ENCODE measurements at places on chromosomes 5 and 9. TPM values are rescaled to one million over a fixed set of nuclear protein-coding genes. Genes with fewer than 3 reads are reported as not detected.

CA9 gene
- total RNA-seq: 0.56 TPM

PHF24 gene
- total RNA-seq: not detected

FOXD4 gene
- not detected for total RNA-seq

DNA sequence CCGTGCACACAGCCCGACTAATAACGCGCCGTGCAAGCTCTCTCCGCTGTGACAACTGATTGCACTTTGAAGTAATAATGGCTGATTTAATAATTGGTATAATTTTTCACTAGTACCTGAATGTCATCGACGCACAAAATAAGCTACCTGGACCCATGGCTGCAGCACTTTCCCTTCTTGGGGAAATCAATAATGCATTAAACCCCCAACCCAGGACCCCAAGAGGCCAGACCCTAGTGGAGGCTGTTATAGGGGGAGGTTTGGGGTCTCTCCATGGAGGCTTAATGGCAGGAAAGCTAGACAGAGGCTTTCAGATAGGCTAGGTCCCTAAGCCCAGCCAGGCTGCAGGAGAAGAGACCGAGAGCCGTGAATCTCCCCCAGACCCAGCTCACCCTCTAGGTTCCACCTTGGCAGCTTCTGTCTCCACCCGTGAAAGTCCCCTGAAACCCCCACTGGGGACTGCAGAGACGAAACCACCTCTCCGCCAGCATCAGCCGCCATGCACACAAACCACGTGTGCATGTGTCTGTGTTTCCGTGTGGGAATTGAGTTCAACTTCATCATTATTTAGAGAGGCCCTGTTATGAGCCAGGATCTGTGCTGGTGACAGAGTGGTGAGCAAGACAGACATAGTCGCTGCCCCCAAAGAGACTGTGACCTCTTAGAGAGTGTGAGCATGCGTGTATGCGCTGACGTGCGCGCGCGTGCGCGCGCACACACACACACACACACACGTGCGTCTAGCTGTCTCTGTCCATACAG, 168.6 kb upstream of the MVB12B start:
- no peak for DNase-seq

GRCh38 chr5:173989432-173990082, 587 bp downstream of the C5orf47 start:
- DNase-seq: no peak

DNA sequence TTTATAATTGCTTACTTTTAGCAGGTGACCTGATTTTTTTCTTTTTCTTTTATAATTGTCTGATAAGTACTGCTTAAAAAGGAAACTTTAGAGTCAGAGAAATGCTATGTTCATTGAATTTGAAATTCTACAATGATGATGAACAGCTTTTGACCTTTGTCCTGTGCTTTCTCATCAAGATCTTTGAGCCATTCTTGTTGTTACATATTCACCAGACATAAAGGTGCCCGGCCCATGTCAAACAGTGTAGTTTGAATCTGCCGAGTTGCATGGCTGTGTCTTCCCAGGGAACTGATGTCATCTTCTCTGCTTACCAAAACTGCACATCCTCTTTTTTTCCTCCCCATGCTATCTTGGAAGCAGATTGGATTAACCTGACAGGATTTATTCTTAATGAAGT, 163.6 kb downstream of the LRRC70 start:
- no peak for DNase-seq

- DNase-seq: no peak
Observed at GRCh38 chr9:126388964-126389708, 62.5 kb downstream of the MVB12B start.

TAS2R1 gene
- not detected for total RNA-seq

SHISAL2B gene
- not detected for total RNA-seq

- DNase-seq: no peak
Observed at GRCh38 chr5:154206311-154206710, 15.8 kb downstream of the GALNT10 start.

DNA sequence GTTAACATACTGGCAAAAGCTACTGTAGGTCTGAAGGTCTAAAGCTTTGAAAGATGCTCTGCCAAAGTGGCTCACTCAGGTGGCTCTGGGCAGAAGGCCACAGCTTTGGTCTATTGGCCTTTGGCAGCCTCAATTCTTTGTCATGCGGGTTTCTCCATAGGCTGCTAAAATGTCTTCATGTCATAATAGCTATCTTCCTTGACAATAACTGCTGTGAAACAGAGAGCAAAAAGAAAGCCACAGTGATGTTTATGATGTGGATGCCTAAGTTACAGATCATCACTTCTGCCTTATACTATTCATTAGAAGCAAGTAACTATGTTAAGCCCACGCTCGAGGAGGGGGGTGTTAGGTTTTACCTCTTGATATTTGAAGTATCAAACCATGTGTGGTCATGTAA, 906.1 kb upstream of the CDH9 start:
- no peak for DNase-seq

RECK gene
- total RNA-seq: 23.5 TPM

TMEM252 gene
- not detected for total RNA-seq

SCGB3A2 gene
- not detected for total RNA-seq
